Heart left ventricle (tissue), 16 donors: ENCODE measurements at places on chromosomes 7 and 10.

DNA sequence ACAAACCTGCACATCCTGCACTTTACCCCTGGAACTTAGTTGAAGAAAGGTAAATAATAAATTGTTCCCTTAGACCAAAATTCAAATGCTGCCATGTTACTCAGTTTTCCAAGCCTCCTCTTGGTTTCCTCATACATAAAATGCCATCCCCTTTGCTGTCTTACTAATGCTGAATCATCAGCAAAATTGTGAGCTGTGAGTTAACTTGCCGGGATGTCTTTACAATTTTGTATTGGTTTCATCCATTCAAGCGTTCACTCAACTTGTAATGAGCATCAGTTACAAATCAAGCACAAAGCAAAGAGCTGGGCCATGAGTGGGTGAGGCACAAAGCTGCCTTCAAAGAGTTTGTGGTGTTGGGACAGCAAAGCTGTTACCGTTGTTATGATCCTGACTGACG lies 395.8 kb upstream of the ZMIZ1 start:
- DNase-seq, result no peak

- DNase-seq, result no peak
These were observed 55.3 kb downstream of the REEP3 start for GRCh38 chr10:63576501-63576900.

DNA sequence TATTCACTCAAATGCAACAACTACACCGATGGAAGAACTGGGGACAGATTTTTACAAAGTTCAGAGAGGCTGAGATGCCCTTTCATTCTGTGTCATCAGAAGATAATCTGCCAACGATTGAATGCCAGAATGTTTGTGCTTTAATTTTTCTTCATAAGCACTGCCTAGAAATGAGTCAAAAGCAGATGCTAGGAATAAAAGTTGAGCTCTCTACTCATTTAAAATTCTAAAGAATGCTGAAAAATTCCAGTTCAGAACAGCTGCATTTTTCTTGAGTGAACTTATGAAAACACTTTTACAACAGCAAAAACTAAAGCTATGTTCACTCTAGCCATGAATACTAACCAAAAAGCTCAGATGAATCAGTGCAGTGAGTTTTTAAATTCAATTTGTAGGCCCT lies 22.3 kb upstream of the FAM133B start:
- DNase-seq, result no peak

GRCh38 chr7:90594751-90595317 lies 1.3 kb upstream of the CDK14 start:
- peak; percentile 65 for DNase-seq
